ENCODE measurements at places on chromosomes 12 and 14.
A peak's percentile ranks its signal among the peaks of the same experiment; 100 is the strongest.

- no peak for DNase-seq
Observed at GRCh38 chr12:92537290-92537960, 165.4 kb upstream of the PLEKHG7 start.

GRCh38 chr14:96357216-96357615 lies 5.9 kb downstream of the ATG2B start:
- no peak for DNase-seq

- no peak for DNase-seq
Observed at GRCh38 chr12:102958073-102958829, 777 bp downstream of the ASCL1 start.

DNA sequence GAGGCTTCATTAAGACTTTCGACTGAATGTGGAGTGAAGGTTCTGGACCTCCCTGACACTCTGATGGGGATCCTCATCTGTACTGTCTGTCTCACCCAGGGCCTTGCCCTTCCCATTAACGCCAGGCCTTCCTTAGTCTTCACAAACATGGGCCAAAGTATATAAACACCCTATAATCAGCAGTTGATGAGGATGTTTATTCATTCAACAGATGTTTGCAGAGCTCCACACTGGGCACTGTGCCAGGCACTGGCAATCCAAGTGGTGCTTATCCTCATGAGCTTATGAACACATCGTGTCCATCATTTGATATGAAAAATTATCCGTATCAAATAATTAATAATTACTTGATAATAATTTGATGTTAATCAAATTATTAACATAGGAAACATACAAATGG lies 454.4 kb downstream of the FUT8 start:
- DNase-seq: no peak

DNA sequence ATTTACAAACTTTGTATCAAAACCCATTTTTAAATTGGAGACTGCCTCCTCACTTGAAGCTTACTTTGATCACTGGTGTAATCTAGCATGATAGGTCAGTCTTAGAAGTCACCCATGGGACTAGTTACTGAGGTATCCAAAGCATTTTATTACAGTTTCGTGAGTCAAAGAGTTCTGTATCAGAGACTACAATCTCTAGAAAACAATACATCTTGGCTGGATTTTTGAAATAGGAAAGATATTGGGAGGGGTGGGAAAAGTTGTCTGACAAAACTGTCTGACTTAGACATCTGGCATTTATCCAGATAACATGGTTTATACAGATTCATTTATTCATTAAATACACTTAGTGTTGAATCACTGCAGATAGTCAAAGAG lies 173.5 kb upstream of the PDZRN4 start:
- DNase-seq: no peak

- DNase-seq: no peak
Observed at GRCh38 chr14:56379956-56380355, 199.6 kb upstream of the TMEM260 start.

DNA sequence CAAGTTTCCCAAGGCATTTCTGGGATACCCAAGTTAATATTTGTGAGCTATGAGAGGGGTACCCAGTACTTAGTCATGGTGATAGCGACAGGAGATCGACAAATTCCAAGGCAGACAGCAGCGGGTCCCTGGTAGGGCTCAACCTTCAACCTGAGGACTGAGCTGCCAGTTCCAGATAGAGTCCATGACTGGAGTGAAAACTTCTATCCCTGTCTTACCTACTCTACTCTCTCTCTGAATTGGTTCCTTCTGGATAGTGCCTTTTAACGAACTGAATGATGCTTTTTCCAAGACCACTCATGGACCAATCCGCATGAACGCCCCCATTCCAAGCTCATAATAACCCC lies 76.9 kb upstream of the ALG10 start:
- no peak for DNase-seq

- no peak for DNase-seq
Observed at GRCh38 chr12:22312336-22312735, 22.2 kb downstream of the ST8SIA1 start.

- no peak for DNase-seq
Observed at GRCh38 chr14:31942166-31942841, 134.8 kb upstream of the ARHGAP5 start.

DNA sequence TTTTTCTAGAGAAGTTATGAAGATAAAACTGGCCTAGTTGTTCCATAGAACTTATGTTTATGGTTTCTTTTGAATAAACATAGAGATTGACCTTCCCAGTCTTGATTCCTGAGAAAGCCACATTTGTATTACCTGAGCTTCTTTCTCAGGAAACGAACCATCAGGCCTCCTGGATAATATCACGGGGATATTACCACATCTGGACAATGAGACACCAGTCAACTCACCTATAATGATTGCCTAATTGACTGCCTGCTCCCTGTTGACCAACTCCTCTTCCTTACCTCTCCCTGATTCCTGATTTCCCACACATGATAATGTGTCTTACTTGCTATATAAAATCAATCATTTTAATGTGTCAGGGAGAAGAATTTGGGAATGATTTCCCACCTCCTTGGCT lies 822.7 kb downstream of the LRFN5 start:
- no peak for DNase-seq

DNA sequence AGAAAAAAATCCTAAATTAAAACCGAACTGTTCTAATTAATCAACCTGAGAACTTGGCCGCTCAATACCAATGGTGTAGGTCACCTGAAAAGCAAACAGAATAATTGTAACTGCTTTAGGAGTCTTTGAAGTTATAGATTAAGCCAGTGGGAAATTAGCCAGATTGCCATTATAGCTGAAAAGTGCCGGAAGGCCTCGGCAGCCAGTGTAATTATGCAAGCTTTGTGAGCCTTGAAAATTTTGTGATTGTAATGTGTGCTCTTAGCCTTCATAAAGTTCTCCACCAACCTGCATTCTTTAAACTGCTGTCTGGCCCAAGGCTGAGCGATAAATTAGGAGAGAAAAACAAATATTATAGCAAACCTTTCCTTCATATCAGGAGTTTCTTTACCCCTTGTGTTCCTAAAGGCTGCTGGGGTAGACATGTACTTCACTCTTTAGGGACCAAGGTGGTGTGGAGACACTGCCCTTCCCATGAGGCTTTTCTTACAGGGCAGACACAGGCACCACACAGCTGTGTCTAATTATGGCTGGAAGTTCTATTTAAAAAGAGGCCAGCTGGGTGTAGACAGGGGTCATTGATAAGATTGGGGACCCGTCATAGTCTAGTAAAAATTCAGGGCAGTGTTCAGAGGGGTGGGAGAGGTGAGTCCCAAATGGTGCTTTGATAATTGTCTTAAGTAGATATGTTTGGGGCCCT lies 991.2 kb downstream of the FLRT2 start:
- no peak for DNase-seq

- DNase-seq: no peak
Observed at GRCh38 chr12:77882709-77883108, 52.0 kb downstream of the NAV3 start.

GRCh38 chr14:24921903-24922302 lies 128.0 kb downstream of the STXBP6 start:
- no peak for DNase-seq

DNA sequence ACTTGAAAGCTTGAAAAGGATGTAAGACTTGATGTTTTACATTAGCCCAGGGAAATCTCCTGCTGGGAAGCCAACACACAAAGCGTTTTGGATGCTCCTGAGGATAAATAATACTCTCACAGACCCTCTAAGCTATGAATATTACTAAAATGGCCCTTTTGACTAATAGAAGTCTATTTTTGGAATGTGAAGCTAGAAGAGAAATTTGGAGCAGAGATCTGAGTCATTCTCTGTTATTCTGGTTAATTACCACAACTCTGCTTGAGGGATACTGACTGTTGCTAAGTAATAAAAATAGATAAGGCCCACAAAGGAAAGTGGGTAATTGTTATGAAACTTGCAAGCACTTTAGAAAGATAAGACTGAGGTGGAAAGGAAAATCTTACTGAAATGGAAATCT lies 346.2 kb upstream of the STXBP6 start:
- no peak for DNase-seq

DNA sequence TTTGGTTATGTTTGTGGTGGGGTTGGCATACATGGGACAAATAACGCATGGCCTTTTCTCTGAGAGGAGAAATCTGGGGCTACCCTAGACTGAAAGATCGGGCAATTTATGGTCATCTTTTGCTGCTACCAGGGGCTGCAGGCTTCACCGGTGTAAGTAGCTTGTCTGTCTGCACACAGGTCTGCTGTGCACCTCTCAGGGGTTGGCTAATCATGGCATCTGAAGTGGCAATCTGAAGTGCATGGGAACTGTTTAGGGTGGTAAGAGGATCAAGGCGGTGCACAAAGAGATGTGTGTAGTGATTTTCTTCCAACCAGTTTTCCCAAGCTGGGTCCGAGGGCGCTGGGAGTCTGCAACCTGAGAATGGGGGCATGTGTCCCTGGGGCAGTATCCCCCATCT lies 141.3 kb downstream of the EMP1 start:
- DNase-seq: no peak

GRCh38 chr12:50411051-50411660 lies 10.5 kb downstream of the LARP4 start:
- no peak for DNase-seq

DNA sequence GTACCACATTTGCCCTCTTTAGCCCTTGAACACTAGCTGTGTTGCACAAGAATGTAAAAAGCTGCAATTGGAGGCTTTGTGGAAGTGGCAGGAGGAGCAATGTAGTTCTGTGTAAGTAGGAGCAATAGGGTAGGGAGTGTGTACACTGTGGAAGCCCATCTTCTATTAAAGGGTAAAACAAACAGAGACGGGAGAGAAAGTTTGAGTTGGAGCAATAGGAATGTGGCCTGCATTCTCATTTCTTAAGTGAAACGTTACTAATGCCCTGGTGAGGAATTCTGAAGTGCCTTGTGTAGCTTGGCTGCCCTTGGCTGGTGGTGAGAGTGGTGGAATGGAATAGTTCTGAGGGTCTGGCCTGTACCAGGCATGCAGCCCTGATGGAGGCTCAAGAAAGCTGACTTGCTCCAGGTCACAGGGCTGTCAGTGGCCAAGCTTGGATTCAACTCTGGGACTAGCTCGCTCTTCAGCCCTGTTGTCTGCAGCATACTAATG lies 38.8 kb upstream of the ATP23 start:
- no peak for DNase-seq

- DNase-seq: no peak
Observed at GRCh38 chr12:123401753-123402683, 18.1 kb downstream of the KMT5A start.

DNA sequence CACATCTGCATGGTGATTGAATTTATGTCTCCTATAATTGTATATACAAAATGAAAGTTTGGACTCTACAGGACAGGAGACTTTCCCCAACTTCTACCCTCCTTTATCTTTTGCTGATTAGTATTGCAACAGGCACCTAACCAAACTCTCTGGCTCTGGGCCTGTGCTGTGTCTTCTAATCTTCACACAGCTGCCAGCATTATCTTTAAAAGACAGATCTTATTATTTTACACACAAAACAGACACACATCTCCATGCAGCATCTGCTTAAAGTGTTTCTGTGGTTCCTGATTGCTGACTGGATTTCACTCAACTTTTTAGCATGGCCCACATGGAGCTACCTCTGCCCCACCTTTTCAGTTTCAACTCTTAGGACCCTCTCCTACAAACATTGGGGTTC lies 154.9 kb upstream of the PELI2 start:
- DNase-seq: no peak

- DNase-seq: no peak
Observed at GRCh38 chr14:52129721-52130120, 60.9 kb upstream of the NID2 start.

- DNase-seq: no peak
Observed at GRCh38 chr12:8947737-8948136, 1.7 kb downstream of the M6PR start.

DNA sequence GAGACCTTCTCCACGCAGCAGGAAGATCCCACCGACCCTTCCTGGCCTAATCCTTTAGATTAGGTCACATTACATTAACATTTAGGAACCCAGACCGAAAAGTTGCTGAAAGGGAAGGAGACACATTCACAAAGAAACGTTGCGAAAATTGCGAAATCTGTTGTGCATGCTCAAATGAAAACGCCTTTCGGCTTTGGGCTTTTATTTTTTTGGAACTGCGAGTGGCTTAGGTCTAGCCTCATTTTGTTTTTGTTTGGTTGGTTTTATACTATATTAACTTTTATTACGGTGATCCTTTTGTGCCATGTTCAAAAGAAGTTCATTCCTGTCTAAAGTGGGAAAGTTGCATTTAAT lies 1.5 kb downstream of the MYF6 start:
- DNase-seq: no peak

DNA sequence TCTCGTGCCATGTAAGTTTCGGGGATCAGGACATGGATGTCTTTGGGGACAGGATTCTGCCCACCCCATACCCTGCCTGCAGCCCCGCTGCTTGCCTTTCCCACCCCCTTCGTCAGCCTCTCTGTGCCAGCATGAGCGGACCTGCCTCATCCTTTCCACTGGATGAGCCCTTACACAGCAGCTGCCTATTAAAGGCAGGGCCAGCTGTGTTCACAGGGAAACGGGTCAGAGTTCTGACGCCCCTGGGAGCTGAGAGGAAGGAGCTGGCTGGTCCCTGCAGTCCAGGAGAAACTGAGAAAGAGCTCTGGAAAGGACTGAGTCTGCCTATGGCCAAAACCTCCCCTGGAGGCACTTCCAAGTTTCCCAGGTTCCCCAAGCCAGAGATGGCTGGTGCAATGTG lies 83.5 kb upstream of the NCOR2 start:
- DNase-seq: no peak

DNA sequence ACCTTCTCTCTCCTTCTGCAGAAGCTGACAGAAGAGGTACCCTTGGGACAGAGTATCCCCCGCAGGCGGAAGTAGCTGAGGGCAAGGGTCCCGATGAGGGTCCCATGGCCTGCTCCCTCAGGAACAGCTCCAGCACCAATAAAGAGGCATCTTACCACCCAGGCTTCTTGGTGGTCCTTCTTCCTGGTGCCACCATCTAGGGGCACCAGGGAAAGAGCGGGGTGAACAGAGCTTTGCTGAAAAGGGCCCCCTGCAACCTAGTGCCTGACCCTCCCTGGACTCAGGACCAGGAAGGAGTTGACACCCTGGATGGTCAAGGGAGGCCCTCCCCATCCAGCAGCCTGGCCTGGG lies 591 bp upstream of the IRF9 start:
- DNase-seq: no peak

DNA sequence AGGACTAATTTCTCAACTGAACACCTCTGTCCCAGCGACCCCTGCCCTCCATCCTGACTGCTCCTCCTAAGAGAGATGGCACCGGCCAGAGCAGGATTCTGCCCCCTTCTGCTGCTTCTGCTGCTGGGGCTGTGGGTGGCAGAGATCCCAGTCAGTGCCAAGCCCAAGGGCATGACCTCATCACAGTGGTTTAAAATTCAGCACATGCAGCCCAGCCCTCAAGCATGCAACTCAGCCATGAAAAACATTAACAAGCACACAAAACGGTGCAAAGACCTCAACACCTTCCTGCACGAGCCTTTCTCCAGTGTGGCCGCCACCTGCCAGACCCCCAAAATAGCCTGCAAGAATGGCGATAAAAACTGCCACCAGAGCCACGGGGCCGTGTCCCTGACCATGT lies 756 bp downstream of the RNASE7 start:
- no peak for DNase-seq

- peak; percentile 31 for DNase-seq
Observed at GRCh38 chr14:77641534-77642341, 25.3 kb upstream of the SPTLC2 start.

- no peak for DNase-seq
Observed at GRCh38 chr12:109014984-109015765, 5.7 kb downstream of the SVOP start.
